ENCODE measurements at places on chromosomes 2 and 18.

- DNase-seq, result no peak
These were observed 778.5 kb upstream of the FANCL start for GRCh38 chr2:59019566-59020159.

- DNase-seq, result peak; percentile 30
These were observed 98.7 kb downstream of the ACVR1 start for GRCh38 chr2:157777427-157777826.

GRCh38 chr2:136796339-136796738 lies 31.0 kb downstream of the THSD7B start:
- DNase-seq, result no peak

- no peak for DNase-seq
These were observed 1.6 kb upstream of the SFTPB start for GRCh38 chr2:85669549-85669948.

- DNase-seq, result no peak
These were observed 2.1 kb downstream of the KHK start for GRCh38 chr2:27088634-27089033.

DNA sequence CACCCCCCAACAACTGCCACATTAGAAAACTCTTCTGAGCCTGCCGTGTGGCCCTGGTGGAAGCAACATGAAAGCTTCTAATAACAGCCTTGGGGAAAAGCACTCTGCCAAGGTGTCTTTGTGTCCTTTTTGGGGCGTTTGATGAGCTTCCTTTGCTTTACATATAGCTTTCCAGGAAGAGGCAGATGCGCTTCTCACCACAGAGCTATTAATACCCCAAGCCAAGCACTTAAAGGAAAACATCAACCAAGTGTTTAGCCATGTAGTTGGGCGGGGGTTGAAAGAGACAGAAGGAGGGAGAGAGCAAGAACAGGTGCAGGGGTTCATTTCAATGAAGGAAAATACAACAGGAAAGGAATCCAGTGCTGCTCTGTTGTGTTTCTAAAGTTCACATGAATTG lies 176.1 kb downstream of the VAPA start:
- DNase-seq, result no peak

DNA sequence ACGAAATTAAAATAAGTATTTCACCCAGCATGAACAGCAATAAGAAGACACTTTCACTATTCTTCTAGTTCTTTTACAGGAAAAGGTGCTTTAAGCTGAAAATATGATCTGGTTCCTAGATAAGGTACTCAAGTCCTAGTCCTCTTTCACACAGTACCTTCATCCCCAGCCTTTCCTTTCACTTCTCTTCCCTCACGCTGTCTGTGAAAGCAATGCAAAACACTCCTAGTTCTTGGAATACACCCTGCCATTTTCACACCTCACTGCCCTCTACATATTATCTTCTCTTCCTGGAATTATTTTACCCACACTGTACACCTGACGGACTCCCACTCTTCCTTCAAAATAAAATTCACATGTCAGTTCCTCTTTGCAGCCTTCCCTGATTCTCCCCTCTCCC lies 82.9 kb downstream of the DNAH7 start:
- DNase-seq, result no peak

DNA sequence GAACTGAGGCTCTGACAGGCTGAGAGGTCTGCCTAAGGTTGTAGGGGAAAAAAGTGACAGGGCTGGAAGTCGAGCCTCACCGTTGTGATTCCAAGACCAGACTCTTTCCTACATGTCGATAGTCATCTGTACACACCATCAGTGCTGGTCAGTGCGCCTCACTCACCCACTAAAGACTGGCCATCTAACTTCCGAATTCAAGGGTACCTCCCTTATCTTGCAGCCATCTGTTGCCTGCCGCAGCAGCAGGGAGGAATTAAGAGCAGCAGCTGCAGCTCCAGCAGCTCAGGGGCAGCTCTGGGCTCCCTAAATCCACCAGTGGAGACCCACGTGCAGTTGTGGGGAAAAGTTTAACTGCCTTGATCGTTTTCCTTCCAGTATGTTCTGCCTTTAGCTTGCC lies 32.6 kb upstream of the GPR39 start:
- DNase-seq, result no peak

DNA sequence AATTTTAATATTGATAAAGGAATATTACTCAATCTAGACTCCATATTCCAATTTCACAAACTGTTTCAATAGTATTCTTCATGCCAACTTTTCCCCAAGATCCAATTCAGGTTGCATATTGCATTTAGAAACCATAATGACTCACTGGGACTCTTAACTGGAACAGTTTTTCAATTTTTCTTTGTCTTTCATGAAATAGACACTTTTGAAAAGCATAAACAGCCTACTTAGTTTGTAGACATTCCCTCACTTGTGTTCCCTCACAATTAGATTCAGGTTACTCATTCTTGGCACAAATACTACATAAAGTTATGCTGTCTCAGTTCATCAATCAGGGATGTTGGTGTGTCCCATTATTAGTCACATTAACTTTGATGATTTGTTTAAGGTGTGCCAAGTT lies 1768.4 kb upstream of the PIK3C3 start:
- DNase-seq, result no peak

- DNase-seq, result no peak
These were observed 97.9 kb downstream of the USP40 start for GRCh38 chr2:233468741-233469110.

- no peak for DNase-seq
These were observed at the start of gene HAAO for GRCh38 chr2:42792583-42793333. TSS of gene HAAO (minus strand) at chr2:42792583. CDS start at chr2:42792536, 47 bp downstream.

DNA sequence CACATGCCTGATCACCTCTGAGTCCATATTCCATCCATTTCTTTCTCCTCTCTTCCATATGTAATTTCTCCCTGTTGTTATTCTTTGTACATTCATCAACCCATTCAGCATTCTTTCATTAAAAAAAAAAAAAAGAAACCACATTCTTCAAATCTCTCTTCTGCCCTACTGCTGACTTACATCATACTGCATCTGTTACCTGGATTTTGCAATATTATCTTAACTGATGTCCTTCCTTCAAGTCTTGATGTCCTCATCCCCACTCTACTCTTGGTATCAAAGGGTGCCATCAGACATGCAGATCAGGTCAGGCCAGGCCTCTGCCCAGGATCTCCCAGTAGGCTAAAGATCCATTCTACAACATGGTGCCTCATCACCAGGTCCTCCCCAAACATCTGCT lies 90.6 kb downstream of the SGPP2 start:
- DNase-seq, result no peak

DNA sequence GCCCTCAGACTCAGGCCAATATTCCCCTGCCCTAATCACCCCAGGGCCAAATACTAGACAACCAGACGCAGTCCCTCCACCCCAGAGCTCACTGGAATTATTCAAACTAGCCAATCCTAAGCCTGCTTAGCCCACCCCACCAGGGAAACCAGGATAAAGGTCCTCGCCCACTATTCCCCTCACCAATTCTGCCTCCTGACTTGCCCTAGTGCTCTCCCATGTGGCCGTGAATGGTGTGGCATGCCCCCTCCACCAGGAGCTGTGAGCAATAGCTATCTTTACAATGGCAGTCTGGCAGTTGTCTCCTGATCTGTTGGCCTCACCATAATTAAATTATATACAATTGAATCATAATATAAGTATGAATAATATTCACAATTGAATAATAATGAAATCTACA lies 42.3 kb downstream of the FAM124B start:
- peak; percentile 49 for DNase-seq

- no peak for DNase-seq
These were observed 217.8 kb downstream of the ANAPC1 start for GRCh38 chr2:111666160-111666559.

GRCh38 chr18:1412655-1413322 lies 508.1 kb downstream of the ADCYAP1 start:
- DNase-seq, result no peak

DNA sequence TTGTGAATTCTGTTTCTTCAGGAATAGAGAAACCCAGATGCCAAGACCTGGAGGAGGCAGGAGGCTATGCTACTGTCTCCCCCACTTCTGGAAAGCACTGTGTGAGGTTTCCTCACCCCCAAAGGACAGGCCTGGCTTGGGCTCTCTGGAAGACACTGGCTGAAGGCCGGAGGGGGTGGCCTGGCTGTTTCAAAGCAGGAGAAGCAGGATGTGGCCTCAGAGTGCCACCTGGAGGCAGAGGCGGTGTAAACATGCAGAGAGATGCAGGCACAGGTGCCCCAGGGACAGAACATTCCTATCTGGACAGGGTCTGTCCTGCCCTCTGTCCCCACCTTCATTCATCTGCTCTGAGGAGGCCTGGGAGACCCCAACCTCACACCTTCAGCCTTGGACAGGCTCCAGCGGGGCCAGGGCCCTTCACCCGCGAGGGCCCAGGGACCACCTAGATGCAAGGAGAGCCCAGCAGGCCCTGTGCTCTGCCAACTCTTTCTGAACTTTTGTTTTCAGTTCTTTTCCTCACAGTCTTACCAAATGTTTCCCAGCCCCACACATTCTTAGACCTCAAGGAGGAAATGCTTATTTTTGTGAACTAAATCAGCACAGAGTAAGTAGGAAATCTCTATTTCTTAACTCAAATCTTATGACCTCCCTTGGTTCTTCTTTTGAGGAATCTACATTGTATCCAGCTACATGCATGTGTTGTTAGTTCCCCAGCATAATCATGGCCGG lies 79.2 kb downstream of the LONRF2 start:
- DNase-seq, result peak; percentile 78

- no peak for DNase-seq
These were observed 259.8 kb upstream of the RASGRP3 start for GRCh38 chr2:33216508-33217182.

- no peak for DNase-seq
These were observed 2.4 kb downstream of the GFPT1 start for GRCh38 chr2:69384618-69385081.

- DNase-seq, result no peak
These were observed 249.2 kb downstream of the NAPG start for GRCh38 chr18:10775026-10775425.

GRCh38 chr2:60661073-60661738 lies 94.9 kb upstream of the PAPOLG start:
- no peak for DNase-seq

GRCh38 chr2:219886615-219887014 lies 259.2 kb downstream of the SLC4A3 start:
- DNase-seq, result no peak

GRCh38 chr2:230696670-230697069 lies 16.0 kb upstream of the CAB39 start:
- no peak for DNase-seq

GRCh38 chr2:204335451-204336058 lies 209.7 kb upstream of the PARD3B start:
- no peak for DNase-seq

All from HEK293T (cell line).